SHP77 (cell line): ENCODE measurements at places on chromosomes 4 and X.

DNA sequence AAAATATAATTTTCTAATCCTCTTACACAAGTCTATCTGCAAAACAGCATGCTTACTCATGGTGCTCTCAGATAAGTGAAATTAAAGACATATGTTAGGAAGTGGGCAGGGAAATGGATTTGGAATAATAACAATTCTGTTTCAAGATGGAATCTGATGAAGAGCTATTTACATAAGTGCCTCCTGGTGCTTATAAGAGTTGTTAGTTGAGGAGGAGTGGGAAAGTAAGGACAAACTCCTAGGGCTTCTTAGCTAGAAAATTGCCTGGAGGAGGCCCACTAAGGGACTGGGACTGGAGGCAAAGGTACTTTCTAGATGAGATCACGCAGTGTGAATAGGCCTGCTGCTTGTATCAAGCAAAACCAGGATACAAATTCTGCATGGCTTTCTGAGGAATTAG lies 939.8 kb downstream of the GLUD2 start:
- no peak for DNase-seq

DNA sequence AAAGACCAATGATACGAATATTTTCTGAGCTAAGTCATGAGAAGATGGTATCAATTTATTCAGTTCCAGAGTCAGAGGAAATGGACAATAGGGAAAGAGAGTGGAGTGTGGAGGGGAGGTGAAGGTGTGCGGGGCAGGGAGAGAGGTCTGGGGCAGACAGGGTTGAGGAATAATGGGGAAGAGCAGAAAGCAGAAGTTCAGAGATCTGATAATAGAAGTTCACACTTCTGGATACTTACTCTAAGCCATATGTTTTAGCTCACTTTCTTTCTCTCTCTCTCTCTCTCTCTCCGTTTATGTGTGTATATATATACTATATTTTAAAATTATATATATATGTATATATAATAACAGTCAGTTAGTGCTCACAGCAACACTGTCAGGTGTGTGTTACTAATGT lies 40.4 kb downstream of the FOXR2 start:
- DNase-seq = no peak

- no peak for DNase-seq
Measured at GRCh38 chr4:1593881-1594345, 90.2 kb downstream of the FAM53A start.

DNA sequence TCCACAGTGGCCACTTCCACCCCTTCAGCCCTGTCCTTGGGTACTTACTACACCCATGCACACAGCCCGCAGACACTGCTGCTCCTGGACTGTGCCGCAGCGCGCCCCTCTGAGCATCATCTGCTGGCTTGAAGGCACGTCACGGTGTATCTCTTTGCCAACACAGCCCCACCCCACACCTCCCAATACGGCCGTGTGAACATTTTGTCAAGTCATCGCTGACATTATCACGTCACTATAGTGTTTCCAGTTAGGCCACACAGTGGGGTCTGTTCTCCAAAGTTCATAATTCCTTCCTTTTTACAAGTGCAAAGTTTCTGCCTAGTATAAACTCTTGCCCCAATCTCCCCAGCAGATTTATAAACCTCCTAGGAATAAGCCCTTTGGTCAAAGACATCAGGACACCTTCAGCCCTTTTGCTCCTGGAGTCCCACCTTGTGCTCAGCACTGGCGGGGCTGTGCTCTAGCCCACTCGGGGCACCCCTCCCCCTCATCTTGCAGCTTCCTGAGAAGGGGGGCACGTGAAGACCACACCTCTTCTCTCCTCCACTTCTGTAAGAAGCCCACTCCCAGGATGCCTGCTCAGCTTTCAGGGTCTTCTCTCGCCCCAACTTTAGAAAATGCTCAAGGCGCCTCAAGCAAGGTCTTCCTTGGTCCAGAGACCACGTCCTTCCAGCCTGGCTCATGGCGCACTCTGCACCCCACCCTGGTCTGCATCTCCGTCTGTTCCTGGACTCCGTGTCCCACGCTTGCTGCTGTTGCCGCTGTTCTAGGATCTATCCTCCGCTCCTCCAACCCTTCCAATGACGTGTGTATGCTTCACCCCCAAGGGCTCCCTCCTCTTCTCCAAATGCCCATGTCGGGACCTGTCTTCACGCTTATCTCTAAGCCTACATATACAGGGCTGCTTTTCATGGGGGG lies 7.2 kb downstream of the FAM53A start:
- no peak for DNase-seq

DNA sequence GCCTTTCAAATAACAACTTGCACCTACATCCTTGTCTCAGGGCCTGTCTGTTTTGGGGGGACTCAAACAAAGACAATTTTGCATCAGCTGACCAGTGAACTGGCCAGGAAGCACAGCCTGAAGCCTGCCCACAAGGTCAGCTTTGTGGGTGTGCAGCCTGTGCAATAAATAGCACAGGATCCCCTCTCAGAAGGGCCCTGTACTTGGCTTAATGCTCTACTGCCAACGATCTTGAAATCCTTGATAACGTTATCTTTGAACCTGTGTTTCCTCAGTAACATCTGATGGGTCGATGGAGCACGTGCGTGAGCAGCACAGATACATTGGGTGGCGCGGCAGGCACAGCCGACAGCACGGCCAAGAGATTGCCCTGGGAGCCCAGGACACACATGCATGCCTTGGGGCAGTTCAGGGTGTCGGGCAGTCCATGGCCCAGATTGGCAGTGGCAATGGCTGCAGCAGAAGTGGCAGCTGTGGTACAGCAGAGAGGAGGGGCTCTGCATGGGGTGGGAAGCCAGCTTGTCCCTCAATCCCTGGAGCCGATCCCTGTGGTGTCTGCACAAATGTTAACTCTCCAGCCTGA lies 58.8 kb upstream of the ATP6AP2 start:
- DNase-seq = no peak

- DNase-seq = no peak
Measured at GRCh38 chrX:15301924-15302323, 13.5 kb downstream of the ASB11 start.

- DNase-seq = no peak
Measured at GRCh38 chr4:105148356-105148755, 1.7 kb downstream of the TET2 start.

- DNase-seq = no peak
Measured at GRCh38 chr4:142566777-142567176, 279.3 kb downstream of the INPP4B start.
